ENCODE measurements at places on chromosomes 6 and 20.

- DNase-seq: no peak
Measured at GRCh38 chr6:44869321-44869897, 458.7 kb upstream of the RUNX2 start.

GRCh38 chr6:3341467-3341866 lies 82.7 kb downstream of the PSMG4 start:
- no peak for DNase-seq

GRCh38 chr6:113631666-113632065 lies 225.5 kb upstream of the MARCKS start:
- DNase-seq: no peak

DNA sequence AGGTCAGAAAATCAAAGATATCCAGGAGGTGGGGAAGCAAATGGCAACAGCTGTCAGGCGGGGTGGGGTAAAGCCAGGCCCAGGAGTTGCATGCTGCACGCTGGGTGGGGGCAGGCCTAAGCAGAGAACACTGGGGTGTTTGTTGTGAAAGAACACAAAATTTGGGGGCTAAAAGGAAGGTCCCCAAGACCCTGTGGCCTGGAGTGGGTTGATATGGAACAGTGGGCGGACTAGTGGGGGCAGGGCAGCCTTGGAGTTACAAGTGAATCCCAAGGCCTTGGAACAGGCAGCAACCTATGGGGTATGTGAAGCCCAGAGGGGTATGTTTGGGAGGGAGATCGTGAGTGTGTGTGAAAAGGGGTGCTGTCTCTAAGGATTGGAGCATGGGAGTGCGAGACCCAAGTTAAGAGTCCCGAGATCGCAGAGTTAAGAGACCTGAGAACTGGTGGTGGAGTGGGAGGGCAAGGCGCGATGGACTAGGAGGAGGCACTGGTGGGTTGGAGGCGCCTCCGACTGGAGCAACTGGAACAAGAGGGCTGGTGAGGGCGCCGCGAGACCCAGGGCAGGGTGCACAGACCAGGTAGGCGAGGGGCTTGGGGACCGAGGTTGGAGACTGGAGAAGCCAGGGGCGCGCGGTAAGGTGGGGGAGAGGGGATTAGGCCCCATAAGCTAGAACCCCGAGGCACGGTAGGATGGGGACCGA lies 658 bp downstream of the CUL7 start:
- DNase-seq: no peak

DNA sequence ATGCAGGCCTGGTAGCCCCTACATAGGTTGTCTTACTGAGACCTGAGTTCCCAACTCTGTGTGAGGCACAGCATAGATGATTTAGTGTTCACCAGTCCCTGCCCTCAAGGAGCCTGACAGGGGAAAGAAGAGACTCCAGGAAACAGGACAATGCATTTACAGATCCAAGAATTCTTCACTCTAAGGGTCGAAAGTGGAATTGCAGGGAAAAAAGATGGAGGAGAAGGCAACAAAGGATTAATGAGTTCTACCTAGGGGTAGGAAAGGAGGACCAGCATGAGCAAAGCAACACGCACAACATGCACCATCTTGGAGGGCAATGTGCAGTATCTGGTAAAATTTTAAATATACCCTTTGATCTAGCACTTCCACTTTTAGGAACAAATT lies 5.9 kb downstream of the SPAG4 start:
- DNase-seq: no peak

DNA sequence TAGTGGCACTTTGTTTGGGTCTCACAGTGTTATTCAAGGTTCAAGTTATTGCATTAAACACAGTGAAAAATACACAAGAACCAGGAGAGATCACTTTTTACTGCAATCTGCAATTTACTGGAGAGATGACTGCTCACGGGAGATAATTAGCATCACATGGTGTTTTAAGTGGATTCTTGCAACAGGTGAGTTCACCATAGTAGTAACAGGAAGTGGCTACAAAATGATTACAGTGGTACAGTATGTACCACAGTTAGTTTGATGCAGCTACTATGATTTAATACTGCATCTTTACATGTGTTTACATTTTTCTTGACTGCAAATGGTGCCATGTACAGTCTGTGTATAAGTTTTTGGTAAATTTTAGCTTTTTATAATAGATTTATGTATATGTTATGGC lies 96.5 kb upstream of the SCP2D1 start:
- DNase-seq: no peak

DNA sequence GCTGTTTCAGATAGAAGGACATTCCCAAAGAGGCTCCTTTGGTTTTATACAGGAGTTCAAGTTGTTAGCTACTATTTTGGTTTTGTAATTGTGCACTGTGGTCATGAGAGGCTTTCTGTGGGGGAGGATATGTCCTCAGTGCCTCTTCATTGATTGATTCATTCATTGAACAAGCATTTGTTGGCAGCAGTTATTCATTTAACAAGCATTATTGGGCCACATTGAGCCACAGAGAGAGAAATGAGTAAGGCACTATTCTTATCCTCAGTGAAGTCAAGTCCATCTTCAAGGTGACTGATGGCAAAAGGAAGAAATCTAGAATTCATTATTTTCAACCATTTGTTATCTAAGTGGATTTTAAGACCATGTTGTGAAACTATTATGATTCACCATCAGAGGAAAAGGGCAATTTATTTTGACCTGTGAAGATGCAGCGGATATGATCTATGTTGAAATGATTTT lies 697.2 kb upstream of the CITED2 start:
- no peak for DNase-seq

GRCh38 chr20:46357030-46357514 lies 48.8 kb upstream of the CDH22 start:
- no peak for DNase-seq

DNA sequence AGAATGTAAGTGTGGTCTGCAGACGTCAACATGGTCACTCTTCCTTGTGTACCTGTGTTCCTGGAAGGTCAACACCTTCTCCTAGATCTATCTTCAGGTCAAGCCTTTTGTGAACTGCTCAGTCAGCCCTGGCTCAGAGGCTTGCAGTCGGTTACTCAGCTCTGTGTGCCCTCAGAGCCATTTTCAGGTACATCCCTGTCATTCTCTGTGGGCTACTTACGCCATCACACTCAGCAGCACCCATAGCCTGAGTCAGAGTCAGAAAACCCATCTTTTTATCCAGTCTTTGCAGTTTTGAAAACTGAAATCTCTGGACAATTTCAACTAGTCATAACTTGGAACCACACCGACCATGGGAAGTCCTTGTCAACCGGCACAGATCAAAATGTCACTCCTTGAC lies 35.3 kb downstream of the TGM3 start:
- no peak for DNase-seq

- DNase-seq: no peak
Measured at GRCh38 chr6:69044534-69044933, 409.5 kb downstream of the ADGRB3 start.

DNA sequence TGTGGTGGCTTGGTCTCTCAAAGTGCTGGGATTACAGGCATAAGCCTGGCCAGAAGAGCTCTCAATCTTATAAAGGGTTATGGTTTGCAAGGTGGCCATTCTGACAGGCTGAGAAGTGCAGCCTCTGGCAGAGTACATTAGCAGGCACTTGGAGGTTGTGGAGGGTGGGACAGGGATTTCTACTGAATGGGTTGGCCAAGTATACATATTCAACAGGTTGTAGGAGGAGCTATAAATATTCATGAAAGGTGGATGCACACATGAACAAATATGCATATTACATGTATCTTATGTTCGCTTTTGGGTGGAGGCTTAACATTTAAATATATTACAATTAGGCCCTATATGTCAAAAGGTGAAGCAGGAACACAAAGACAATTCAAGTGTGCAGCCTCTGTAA lies 20.0 kb upstream of the KCNK5 start:
- DNase-seq: no peak

DNA sequence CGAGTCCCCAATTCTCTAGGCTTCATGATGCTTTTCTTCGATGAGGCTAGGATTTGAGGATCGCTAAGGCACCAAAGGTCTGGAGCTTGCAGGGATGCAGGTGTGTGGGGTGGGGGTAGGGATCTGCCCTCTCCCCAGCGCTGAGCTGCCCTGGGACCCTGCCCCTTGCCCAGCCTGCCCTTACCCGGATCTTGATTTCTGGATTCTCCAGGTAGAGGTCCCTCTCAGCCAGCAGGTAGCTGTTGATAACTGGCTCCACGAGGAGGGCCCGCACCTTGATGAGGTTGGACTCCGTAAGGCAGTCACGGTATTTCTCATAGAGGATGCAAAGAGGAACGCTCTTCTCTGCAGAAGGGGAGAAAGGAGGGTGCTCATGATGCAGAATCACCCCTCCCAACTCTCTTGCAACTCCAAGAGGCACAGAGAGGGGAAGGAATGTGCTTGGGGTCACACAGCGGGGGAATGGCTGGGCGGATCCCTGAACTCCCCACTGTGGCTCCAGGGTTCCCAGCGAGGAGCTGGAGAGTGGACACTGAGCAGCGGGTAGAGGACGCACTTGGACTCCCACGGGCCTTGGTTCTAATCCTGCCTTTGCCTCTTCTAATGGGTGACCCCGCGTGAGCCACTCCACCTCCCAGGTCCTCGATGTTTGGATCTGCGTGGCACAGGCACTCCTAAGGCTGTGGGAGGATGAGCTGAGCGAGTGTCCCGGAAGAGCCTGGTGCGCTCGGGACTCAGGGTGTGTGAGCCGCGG lies 32.7 kb downstream of the TGM2 start:
- DNase-seq: no peak

DNA sequence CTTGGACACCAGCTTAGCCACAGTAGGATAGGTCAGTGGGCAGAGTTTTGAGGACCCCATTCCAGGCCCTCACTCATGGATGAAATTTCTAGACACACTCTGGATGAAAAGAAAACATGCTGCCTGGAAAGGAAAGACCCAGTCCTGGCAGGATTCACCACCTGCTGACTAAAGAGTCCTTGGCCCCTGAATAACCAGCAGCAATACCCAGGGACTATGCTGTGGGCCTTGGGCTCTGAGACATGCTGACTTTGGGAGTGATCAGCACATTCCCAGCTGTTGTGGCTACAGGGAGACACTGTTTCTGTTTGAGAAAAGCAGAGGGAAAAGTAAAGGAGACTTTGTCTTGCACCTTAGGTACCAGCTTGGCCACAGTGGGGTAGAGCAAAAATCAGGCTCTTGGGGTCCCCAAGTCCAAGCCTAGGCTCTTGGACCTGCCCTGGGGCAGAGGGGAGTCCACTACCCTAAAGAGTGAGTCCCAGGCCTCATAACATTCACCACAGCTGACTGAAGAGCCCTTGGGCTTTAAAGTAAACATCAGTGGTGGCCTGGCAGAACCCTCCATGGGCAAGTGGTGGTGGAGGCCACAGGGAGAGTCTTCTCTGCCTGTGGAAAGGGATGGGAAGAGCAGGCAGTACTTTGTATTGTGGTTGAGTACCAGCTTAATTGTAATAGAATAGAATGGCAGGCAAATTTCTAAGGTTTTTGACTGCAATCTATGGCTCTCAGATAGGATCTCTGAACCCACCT lies 516.8 kb downstream of the BCKDHB start:
- DNase-seq: no peak

GRCh38 chr6:78701407-78701806 lies 165.9 kb upstream of the IRAK1BP1 start:
- no peak for DNase-seq

- DNase-seq: no peak
Measured at GRCh38 chr6:42550277-42550676, 13.6 kb upstream of the UBR2 start.

GRCh38 chr6:25342802-25343201 lies 63.6 kb downstream of the CARMIL1 start:
- no peak for DNase-seq

DNA sequence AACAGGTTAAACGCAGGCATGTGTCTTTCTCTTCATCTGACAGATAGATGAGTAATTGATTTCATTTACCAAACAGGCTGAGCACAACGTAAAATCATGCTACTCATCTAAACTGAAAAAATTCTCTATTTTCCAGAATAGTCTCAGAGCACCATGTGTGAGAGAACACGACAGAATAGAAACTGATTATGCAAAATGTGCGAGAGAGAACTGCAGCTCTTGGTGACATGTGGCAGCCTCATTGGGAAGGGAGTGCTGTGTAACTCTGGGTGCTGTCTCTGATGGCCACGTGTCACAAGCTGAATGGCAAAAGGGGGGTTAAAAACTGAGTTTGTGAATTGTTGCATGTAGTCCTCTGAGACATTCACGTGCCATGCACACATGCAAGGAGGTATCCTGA lies 143.7 kb upstream of the ATXN1 start:
- DNase-seq: no peak

DNA sequence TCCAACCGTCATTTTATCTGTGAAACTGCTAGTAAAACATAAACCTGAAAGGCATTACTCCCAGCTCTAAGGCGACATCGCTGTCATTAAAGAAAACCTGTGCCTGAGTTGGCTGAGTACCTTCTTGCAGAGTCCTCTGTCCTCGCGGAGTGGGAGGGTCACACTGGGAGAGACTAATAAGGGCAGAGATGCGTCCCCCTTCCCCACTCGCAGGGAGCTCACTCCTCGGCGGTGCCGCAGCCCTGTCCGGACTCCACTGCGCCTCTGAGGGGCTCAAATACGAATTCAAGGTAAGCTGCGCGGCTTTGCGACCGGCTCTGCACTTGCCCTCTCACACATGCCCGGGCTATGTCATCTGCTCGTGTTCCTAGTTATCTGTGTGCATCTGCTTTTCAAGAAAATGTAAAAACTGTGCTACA lies at the start of gene COL19A1:
TSS of gene COL19A1 (plus strand) at position 206 of the 419 bp plus-strand sequence. CDS start 13,012 bp downstream, outside the sequence.
- no peak for DNase-seq

DNA sequence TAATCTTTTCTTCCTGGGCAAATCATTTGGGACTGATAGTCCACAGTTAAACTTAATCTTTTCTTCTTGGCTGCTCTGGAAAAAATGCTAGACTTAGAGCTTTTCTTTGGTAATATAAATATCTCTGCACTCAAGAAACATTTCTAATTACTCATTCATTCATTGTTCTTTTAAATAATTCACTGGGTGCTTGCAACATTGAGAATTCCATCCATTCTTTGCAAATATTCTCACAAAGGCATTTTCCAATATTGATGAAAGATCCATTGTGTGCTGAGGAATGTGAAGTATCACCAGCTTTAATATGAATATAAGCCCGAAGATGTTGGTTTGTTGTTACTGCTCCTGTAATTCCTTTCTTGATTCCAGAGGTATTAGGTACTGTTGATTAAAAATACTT lies 38.4 kb downstream of the AKAP7 start:
- no peak for DNase-seq

- no peak for DNase-seq
Measured at GRCh38 chr6:106097411-106098231, 11.5 kb downstream of the PRDM1 start.

DNA sequence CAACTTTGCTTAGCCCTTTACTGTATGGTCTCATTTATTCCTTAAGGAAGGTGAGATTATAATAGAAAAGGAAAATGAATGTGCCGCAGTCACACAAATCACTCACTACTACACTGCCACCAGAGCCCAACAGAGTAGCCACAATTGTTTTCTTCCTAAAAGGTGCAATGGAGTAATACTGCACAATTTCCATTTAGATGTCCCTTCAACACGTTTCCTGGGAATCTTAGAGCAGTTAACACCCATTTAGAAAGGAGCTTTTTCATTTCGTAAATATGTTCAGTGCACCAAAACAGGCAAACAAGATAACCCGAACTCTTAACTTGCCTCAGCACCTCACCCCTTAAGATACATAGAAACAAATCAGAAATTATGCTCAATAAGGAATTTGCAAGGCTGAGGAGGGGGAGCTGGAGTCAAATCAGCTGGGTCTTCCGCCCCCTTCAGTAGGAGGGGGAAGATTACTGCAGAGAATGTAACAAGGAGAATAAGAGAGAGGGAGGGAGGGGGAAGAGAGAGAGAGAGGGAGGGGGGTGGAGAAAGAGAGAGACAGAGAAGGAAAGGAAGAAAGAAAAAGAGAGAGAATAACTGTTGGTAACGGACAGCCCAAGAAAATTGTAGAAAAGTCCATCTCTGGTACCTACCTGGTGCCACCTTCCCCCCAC lies 155.5 kb downstream of the BCAS1 start:
- DNase-seq: peak; percentile 35

- no peak for DNase-seq
Measured at GRCh38 chr6:142087950-142088857, 44.5 kb upstream of the GJE1 start.

All from NCI-H1694 treated with DMSO at 0.1 percent for 48 hours (cell line).